Activated CD4-positive, CD25-positive, alpha-beta regulatory T cell treated with anti-CD3 and anti-CD28 coated beads, Interleukin-2, amount 50 U/mL, for 16 hours (primary cell): ENCODE measurements at places on chromosomes 5 and 9.

DNA sequence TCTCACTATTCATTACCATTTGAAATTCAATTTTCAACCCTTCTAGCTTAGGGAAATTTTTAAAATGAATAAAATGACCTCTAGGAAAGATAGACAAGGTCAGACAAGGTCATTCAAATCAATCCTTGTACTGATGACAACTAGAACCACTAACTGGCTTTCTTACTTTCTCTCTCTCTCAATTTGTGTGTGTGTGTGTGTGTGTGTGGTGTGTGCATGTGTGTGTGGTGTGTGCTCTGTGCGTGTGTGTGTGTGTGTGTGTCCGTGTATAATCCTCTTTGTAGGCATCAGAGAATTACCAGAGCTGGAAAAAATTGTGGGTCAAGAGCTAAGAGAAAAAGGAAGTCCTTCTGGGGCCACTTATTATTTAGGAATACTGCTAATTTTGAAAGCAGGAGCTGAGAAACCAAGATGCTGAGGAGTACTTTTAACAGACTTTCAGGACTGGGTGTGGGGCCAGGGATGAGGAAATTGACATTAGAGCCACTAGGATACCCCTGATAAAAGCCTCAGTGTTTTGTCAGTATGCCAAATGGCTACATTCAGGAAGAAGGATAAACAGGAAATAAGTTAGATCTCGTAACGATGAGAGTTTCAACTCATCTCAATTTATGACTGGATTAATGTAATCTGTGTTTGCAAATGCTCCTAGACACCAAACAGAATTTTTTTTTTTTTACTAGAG lies 723.3 kb downstream of the CETN3 start:
- DNase-seq = no peak

- no peak for DNase-seq
These were observed 3.8 kb downstream of the GAS1 start for GRCh38 chr9:86943201-86944113.

DNA sequence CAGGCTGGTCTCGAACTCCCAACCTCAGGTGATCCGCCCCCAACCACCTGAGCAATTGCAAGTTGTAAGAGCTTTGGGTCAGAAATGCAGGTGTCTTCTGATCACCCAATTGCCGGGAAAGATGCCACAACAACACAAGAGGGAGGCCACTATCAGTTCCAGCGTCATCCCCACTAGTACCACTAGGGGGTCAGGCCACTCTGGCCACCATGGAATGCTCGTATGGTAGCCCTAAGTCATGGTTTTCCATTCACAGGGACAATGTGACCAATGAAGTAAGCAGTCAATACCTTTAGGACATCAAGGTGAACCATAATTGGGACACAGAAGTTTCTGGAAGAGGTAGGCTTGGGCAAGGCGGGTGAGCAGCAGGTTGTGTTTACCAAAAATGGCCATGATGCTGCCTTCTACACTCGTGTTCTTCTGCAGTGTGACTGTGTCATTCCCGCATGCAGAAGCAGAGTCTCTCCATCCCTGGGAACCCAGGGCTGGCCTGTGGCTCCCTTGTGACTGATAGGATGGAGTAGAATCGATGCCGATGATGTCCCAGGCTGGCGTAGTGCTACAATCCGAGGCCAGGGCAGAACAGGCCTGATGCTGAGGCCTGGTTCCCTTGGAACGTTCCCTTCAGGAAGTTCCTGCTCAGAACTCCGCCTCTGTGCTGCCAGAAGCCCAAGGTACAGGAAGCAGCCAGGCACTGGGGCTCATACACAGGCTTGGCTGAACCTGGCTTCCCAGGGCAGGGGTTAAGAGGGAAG lies 42.2 kb upstream of the ANKRD33B start:
- no peak for DNase-seq

DNA sequence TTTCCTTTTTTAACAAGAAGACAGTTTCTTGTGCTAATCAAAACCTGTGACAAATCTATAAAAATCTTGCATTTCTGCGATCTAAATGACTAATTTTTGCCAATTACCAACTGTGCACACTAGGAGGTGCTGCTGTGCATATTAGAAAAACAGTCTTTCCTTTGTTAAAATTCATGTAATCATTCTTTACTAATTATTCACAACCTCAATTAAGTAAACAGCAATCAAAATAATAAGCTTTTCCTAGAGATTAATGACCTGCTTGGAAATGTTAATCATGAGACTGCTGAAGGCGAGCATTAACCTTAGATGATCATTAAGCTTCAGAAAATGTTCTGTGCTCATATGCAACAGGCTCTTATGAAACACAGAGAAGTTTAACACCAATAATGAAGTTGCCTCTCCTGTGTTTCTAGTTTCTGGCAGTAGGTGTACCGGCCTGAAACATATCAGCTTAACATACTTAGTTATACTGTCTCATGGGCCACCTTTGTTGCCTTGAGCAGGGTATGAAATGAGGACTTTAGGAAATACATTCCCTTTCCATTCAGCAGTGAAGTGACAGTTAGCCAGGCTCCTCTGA lies 17.7 kb downstream of the RFESD start:
- DNase-seq = peak; percentile 2

DNA sequence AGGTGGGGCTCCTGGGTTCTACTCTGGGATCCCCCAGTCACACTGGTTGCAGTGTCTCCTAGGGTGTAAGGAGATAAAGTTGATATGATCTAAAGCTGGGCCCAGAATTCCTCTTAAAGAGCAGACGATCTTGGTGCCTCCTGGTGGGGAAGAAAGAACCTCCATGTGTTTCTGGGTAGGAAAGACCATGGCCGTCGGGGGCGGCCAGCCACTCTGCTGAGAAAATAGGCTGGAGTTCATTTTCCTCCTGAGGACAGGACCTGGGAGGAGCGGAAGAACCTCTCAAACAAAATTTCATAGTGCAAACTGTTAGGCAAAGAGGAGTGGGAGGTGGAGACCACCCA lies 163.8 kb upstream of the TBC1D2 start:
- DNase-seq = no peak
